WERI-Rb-1 (cell line): ENCODE measurements at places on chromosomes 12 and 14.

DNA sequence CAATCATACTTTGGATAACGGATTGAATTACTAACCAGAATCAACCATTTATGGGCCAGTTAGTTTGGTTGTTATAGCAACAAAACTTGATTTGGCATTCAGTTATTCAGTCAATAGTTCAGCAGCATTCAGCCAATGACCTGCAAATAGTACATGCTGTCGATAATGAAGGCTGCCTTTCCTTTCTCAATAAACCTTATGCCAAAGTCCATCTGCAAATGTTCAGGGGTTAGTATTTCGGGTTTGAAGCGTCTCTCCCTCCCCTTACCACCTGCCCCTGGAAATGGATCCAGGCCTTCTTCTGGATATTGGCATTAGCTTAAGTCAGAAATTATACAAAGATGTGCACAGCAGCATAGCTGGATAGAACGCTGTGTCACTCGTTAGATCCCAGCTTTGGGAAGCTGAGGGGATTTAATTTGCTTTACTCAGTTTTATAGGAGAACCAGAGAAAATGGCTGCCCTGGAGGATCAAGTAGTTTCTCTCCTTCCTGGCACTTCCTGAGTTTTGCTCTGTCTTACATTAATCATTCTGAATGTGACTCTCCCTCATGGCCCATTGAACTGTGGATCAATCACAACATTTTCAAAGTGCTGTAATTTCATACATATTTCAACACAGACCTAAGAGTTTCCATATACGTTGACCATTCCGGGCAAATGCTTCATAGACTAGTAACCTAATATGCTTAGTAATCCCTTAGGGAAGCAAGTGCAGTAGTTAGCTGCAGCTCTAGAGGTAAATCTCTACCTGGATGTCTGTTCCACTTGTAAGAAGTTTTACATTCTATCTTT is 46.7 kb upstream of the PTPRR start:
- no peak for DNase-seq

DNA sequence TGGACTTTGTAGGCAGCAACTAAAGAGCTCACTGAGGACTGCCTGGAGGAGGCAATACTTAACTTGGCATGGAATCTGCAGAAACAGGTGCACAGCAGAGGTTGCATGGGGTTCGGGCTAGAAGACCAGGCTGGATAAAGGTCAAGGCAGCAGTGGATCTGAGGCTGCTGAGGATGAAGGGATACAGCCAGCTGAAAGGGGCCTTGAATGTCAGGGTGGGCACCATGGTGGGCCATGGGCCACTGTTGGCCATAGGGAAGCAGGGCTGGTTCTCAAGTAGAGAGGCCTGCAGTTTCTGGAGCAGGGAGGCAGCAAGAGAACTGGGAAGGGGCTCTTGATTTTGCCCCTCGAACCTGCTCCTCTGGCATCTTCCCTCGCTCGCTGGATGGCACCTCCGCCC is 55.5 kb downstream of the C14orf132 start:
- no peak for DNase-seq

GRCh38 chr12:29008786-29009185 is 140.3 kb upstream of the FAR2 start:
- no peak for DNase-seq

- DNase-seq, result no peak
Measured at GRCh38 chr14:55754471-55754870, 174.5 kb downstream of the KTN1 start.

DNA sequence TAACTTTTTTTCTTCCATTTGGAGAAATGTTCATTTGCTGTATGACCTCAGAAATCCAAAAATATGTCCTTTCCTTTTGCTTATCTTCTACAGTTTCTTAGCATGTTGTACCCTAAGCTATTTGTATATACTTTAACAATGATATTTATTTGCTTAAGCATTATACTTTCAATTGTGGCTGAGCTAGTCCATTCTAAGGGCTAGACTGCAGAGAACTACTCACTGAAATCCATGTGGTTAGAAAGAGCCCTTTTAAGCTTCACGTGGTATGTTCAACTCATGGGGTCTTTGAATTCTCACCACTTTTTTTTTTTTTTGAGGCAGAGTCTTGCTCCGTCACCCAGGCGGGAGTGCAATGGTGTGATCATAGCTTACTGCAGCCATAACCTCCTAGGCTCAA is 122.5 kb downstream of the HMGA2 start:
- DNase-seq, result no peak

DNA sequence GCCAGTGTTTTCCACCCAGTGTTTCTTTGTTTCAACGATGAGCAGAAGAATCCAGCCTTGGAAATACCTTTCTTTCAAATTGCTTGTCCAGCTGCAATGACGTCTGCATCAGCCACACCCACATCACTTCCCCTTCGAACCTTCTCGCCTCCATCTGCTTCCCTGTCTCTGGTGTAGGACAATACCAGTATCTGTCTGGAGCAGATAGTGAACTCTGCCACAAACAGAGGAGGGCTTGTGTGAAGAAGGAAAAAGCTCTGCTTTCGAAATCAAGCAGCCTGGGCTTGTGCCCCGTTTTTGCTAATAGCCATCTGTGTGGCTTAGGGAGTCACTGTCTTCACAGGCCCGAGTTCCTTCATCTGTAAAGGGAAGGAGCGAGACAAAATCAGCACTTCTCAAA is 415.4 kb downstream of the ZFP36L1 start:
- peak; percentile 19 for DNase-seq

GRCh38 chr12:83102499-83102898 is 415.8 kb downstream of the TMTC2 start:
- DNase-seq, result no peak

GRCh38 chr14:97178781-97179180 is 381.6 kb downstream of the VRK1 start:
- no peak for DNase-seq
